ENCODE measurements at places on chromosomes 2 and 18. TPM values are rescaled to one million over a fixed set of nuclear protein-coding genes. Genes with fewer than 3 reads are reported as not detected.

The IL1R2 gene
- 19.0 TPM for total RNA-seq

The MFF gene
- 45.7 TPM for total RNA-seq

The MYCN gene
- 0.20 TPM for total RNA-seq

The IL36A gene
- total RNA-seq: 167 TPM

The COBLL1 gene
- 92.0 TPM for total RNA-seq

The COL3A1 gene
- 43.8 TPM for total RNA-seq

The GPR45 gene
- total RNA-seq: not detected

The LOXL3 gene
- total RNA-seq: 0.52 TPM

The ST6GAL2 gene
- 2.5 TPM for total RNA-seq

The CNDP1 gene
- total RNA-seq: not detected

The PLCL1 gene
- total RNA-seq: 0.20 TPM

The BBS5 gene
- 3.5 TPM for total RNA-seq

The ALKAL2 gene
- total RNA-seq: 0.44 TPM

The IL1F10 gene
- not detected for total RNA-seq

The WNT10A gene
- 3.4 TPM for total RNA-seq

All from esophagus mucosa (tissue), 1 donor.